ENCODE measurements at places on chromosomes 5 and 9.

- no peak for DNase-seq
These were observed 21.9 kb downstream of the F2R start for GRCh38 chr5:76737846-76738245.

GRCh38 chr5:143019614-143020515, 249.7 kb downstream of the ARHGAP26 start:
- DNase-seq: no peak

GRCh38 chr9:15205632-15206420, 101.2 kb downstream of the TTC39B start:
- no peak for DNase-seq

GRCh38 chr9:26561928-26562327, 330.7 kb downstream of the CAAP1 start:
- DNase-seq: no peak

DNA sequence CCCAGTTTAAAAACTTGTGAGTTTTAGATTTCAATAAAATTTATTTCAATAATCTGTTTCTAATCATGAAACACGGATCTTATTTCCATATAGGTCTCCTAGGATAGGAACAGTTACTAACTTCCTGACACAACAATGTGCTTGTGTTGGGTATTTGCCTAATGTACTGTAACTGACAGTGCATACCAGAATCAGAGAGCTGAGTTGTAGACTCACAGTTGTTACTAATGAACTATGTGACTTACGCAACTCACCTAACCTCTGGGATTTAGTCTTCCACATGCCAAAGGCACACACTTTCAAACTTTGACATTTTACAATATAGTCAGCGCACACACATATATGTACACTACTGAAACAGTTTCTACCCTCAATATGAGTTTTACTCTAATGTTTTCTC, 77.7 kb downstream of the HOMER1 start:
- DNase-seq: peak; percentile 28

DNA sequence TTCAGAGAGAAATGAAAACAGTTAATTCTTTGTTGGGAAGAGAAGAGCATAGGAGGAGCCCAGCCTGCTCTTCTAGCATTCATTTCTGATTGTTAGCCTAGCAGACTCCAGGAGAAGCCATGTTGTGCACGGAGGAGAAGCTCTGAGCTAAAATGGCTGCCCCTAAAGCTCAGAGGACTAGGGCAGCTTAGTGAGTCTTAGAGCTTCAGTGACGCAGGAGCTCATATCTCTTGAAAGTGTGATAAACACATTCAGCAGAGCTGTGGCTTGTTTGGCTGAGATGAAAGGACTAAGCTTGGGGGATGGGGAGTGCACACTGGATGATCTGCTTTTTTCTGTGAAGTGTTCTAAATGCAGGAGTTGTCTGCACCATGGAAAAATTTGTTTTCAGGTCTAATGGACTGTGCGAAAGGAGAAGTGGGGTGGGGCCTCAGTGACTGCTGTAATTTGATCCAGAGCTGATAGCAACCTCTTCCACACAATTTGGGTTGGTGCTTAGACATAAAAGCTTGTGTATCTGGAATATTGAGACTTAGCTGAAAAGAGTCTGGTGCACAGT, 58.5 kb downstream of the ZNF462 start:
- DNase-seq: peak; percentile 10

DNA sequence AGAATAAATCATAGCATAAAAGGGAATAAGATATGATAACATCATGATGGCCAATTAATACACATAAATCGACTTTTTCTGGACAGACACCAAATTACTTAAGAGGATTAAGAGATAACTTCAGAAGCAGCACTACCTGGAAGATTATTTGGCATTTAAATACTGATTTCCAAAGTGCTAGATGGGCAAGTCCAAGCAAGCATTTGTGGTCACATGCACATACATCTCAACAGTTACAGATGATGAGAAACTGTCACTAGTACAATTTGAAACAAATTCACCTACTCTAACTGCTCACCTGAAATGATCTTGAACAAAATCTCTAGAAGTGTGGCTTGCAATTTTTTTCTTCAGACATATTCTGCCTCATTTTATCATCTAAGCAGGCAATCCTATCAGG, 26.8 kb upstream of the RASGEF1C start:
- DNase-seq: no peak

DNA sequence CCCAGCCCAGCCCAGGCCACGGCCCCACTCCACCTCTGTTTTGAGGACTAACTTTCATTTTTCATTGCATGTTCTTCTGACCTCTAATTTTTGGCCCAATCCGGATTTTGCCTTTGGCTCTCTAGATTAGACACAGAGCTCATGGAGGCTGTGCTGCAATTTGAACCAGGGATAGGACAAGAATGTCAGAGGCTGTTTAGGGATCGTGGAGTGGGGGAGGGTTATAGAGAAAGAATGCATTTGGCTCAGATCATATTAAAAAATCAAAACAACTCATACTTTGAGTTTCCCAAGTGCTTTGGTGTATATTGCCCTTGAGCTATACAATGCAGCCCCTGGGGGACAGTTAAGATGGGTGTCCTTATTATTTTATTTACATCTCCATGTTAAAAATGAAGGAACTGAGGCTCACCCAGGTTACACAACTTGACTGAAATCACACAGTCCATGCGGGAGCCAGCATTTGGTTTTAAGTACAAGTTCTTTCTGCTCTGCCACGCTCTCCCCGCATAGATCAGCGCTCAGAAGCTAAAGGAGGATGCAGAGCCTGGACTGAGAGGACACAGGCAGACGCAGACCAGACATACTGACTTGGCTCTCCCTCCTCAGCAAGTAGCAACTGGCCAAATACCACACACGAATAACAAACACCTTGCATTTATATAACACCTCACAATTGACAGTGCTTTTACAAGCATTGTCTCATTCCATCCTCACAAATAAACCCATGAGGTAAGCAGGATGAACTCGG, 126.4 kb upstream of the RAI14 start:
- DNase-seq: no peak

DNA sequence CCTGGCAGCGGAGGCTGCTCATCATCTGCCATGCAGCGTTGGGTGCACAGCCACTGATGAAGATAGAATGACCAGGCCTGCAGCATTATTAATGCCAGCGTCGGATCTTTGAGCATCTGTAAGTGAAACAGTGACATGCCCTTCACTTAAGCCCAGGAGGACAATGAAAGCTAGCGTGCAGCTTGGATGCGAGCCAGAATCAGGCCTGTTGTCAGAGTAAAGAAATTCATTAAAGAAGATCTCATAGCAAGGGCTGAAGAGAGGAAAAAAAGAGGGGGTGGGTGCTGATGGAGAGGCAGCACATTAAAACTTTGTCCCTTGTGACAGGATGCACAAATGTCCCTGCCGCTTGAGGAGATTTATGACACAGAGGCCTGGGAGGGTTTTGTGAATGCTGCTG, 186.1 kb upstream of the MAST4 start:
- no peak for DNase-seq

GRCh38 chr5:17069995-17070511, 134.0 kb upstream of the MYO10 start:
- DNase-seq: peak; percentile 89

- DNase-seq: no peak
These were observed 659.1 kb downstream of the EFNA5 start for GRCh38 chr5:107011605-107012004.

- DNase-seq: no peak
These were observed 30.6 kb upstream of the ADAMTS2 start for GRCh38 chr5:179375831-179376365.

DNA sequence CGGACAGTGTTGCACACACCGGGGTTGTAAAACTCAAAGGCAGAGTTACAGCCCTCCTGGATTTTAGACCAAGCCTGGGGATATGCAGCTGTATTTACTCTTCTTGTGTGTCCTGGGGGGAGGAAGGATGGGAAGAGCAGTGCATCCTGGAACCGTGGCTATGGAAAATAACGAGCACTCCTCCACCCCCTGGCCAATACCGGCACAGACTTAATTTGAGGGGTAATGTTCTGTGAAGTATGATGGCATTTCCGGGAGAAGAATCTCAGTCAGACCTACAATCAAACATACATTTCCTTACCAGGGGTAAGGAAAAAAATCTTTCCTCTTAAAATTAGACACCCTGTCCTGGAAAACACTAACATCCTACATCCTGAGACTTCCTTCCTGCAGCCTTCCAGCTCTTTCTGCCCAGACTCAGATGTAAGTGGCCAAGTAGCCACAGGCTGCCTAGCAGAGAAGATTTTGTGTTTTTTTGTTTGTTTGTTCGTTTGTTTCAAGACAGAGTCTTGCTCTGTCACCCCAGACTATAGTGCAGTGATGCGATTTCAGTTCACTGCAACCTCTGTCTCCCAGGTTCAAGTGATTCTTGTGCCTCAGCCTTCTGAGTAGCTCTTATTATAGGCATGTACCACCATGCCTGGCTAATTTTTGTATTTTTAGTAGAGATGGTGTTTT, 11.0 kb upstream of the ERMP1 start:
- peak; percentile 39 for DNase-seq

DNA sequence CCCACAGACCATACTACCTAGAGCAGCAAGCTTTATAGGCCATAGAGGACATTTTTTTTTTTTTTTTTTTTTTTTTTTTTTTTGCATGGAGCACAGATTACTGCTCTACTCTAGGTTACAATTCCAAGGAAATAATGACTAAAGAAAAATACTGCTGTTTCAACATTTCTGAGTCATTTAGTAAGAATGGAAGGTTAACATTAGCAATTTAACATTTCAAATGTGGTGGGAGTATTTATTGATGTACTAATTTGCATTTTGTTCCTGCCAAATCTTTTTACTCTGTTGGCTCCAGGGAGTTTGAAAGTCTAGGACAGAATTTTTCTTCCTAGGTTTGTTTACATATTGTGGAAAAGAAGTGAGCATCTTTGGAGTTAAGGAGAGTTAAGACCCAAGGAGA, 142.1 kb upstream of the CCDC152 start:
- no peak for DNase-seq

DNA sequence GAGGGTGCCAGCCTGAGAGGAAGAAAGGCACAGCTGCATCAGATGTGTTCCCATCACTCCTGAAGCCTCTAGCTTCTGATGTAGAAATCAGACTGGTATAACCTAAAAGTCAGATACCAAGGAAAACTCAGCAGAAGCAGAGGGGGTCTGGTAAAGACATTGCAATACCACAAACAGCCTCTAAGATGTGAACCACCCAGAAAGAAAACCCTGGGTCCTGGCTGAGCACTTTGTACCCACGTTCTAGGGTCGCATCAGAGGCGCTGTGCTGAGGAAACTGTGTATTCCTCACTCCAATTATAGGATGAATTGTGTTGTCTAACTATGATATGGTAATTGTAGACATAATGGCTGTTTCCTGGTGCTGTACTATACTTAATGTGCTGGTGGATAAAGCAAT, 275.6 kb downstream of the IRX2 start:
- DNase-seq: no peak

GRCh38 chr5:78799266-78800017, 150.9 kb upstream of the LHFPL2 start:
- peak; percentile 29 for DNase-seq

DNA sequence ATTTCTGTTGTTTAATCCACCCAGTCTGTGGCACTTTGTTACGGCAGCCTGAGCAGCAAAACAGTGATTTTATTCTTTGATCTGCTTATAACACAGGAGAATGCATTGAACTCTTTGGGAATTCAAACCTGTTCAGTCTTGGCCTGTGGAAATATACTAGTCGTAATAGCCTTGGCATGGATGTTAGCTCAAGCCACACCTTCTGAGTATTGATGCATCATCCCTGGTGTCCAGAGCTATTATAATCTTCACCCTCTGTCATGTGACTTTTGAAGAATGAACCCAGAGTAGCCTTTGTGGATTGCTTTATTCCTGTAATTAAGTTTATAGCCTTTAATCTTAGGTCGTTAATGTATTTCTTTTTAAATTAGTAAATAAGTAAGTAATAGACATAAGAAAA, 50.8 kb upstream of the TEX48 start:
- DNase-seq: no peak

GRCh38 chr9:13118313-13118712, 161.2 kb downstream of the MPDZ start:
- no peak for DNase-seq

GRCh38 chr5:179486596-179487051, 63.7 kb upstream of the RUFY1 start:
- no peak for DNase-seq

DNA sequence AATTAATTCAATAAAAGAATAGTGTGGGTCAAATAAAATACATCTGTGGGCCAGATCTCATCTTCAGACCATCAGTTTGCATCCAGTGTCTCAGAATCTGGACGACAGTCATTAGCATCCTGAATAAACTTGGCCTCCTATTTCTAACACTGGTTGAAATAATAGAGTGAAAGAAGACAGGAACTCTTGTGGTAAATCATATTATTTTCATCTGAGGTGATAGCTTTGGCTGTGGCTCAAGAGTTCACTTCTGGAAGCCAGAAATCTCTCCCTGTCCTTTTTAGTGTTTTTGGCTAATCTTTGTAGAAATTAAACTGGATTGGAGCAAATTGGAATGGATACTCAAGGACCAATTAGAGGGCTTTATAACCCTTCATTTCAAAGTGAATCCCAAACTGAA, 63.4 kb upstream of the HMHB1 start:
- DNase-seq: no peak

DNA sequence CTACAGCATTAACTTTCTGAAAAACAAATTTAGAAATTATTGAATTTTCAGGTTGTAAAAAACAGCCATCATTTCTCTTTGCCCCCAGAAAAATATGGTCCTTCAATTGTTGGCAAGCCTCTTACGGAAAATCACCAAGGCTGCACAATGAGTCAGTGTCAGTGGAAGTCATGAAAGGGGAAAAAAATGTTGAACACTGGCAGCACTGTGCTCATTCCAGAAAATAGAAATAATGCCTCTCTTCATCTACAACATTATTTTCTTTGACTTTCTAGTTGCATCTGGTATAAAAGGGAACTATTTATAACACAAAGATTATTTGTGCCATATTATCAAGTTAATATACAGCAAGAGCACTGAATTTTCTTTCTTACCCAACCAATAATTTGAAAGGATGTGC, 26.7 kb upstream of the STK32A start:
- DNase-seq: no peak

DNA sequence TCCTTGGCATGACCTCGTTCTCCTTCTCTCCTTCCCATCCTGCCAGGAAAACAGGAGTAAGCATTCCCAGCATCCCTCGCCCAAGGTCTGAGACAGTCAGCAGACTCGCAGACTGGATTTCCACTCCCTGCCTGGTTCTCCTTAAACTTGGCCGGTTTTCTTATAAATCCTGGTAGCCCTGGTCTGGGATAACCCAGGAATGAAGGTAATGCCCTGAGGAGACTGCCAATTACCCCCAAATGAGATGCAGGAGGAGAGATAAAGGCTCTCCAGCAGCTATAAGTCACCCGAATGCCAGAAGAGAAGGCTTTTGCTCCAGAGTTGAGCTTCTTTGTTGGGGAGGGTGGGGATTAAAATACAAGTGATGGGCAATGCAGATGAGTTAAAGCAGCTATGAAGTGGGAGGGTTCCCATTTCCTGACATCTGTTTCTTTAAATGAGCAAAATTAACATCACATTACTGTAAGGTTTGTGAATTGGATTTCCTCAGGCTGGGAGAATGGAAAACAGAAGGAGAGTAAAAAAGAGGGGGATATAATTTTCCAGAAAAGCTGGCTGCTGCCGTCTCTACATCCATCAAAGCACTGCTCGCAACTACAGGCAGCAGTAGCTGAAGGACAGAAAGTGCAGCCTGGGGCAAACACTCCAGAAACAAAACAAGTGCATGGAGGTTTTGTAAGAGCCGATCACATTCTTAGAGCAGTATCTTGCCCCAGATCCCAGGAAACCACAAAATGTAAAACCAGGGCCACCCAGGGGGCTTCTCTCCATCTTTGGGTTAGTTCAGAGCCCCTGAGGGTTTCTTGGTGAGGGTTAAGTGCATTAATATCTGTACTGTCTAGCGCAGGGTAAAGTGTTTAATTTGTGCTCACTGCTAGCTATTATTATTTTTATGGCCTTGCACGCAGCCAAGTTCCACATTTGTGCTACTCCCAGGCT, 177.6 kb upstream of the PANK3 start:
- no peak for DNase-seq

All from HTR-8/SVneo (cell line).